Nephron progenitor cell (in vitro differentiated cells): ENCODE measurements at places on chromosomes 6 and 20.
A peak's percentile ranks its signal among the peaks of the same experiment; 100 is the strongest.

DNA sequence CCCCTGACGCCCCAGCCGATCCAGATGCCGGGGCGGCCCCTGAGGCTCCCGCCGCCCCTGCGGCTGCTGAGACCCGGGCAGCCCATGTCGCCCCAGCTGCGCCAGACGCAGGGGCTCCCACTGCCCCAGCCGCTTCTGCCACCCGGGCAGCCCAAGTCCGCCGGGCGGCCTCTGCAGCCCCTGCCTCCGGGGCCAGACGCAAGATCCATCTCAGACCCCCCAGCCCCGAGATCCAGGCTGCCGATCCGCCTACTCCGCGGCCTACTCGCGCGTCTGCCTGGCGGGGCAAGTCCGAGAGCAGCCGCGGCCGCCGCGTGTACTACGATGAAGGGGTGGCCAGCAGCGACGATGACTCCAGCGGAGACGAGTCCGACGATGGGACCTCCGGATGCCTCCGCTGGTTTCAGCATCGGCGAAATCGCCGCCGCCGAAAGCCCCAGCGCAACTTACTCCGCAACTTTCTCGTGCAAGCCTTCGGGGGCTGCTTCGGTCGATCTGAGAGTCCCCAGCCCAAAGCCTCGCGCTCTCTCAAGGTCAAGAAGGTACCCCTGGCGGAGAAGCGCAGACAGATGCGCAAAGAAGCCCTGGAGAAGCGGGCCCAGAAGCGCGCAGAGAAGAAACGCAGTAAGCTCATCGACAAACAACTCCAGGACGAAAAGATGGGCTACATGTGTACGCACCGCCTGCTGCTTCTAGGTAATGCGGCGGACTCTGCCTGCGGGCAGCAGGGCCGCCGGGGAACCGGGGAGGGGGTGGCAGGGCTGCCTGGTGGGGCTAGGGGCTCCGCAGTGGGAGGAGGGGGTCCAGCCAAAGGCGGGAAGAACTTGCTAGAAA, 2.3 kb downstream of the GNAS start:
- H3K4me3 ChIP-seq = peak overlapping the region; percentile 62
- peaks cover 24% of the 10 kb centered on the region for H3K4me1 ChIP-seq
- H3K27ac ChIP-seq = no peak overlapping the region
- no peaks in the 10 kb centered on the region for H3K36me3 ChIP-seq
- H3K27me3 ChIP-seq = peaks cover 88% of the 10 kb centered on the region

GRCh38 chr6:141472162-141472928, 660.4 kb upstream of the GJE1 start:
- H3K4me3 ChIP-seq = no peak overlapping the region
- peaks cover 18% of the 10 kb centered on the region for H3K4me1 ChIP-seq
- peaks cover 4% of the 10 kb centered on the region for H3K36me3 ChIP-seq
- DNase-seq = no peak
- H3K27ac ChIP-seq = no peak overlapping the region

GRCh38 chr6:139161817-139162284, 27.0 kb downstream of the HECA start:
- peaks cover 4% of the 10 kb centered on the region for H3K27me3 ChIP-seq
- H3K4me1 ChIP-seq = peaks cover 31% of the 10 kb centered on the region
- no peak for DNase-seq
- H3K36me3 ChIP-seq = peaks cover 14% of the 10 kb centered on the region
- H3K27ac ChIP-seq = peak overlapping the region; percentile 88

- H3K4me3 ChIP-seq = no peak overlapping the region
- peaks cover 52% of the 10 kb centered on the region for H3K27me3 ChIP-seq
- H3K4me1 ChIP-seq = peaks cover 5% of the 10 kb centered on the region
These were observed 21.7 kb downstream of the CPXM1 start for GRCh38 chr20:2778602-2779321.

GRCh38 chr20:15618912-15619311, 954.3 kb downstream of the KIF16B start:
- no peak overlapping the region for H3K27ac ChIP-seq
- H3K4me3 ChIP-seq = no peak overlapping the region
- no peaks in the 10 kb centered on the region for H3K36me3 ChIP-seq
- H3K4me1 ChIP-seq = peaks cover 14% of the 10 kb centered on the region
- peaks cover 6% of the 10 kb centered on the region for H3K27me3 ChIP-seq
- DNase-seq = no peak

DNA sequence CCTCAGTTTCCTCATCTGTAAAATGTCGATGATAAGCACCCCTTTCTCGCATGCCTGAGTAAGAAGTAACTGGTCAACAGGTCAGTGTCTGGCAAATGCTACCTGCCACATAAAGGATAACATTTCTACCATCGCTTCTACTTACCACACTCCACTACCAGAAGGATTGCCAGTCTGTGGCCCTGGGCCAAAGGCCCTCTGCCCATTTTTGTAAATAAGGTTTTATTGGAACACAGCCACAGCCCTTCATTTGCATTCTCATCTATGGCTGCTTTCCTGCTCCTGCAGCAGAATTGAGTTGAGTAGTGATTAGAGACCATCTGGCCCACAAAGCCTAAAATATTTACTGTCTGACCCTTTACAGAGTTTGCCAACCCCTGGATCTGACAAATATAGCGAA, 121.8 kb downstream of the TOX2 start:
- H3K4me3 ChIP-seq = no peak overlapping the region
- peaks cover 38% of the 10 kb centered on the region for H3K27me3 ChIP-seq
- peaks cover 18% of the 10 kb centered on the region for H3K4me1 ChIP-seq
- H3K36me3 ChIP-seq = no peaks in the 10 kb centered on the region
- no peak for DNase-seq
- H3K27ac ChIP-seq = no peak overlapping the region

DNA sequence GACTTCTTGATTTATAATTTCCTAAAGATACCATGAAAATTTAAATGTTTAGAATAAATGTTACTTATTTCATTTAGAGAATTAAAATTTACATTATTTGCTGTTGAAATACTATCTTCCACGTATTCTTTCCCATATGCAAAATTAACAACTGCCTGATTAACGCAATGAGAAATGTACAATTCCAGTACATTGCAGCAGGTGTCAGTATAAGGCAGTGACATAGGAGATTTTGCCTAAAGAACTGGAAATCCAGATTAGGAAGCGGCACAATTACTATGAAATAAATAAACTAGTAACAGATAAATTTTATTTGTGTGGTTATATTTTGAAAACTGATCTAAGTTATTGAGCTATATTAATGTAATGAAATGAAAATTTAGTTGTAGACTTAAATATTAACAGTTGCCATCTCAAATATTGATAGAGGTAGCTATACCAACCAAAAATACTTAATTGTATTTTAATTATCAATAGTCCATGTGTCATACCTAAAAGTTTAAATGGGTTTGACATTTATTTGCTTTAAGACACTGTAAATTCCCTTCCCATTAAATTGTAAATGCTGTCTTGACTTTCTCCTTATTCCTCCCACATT, 300.2 kb downstream of the UTRN start:
- DNase-seq = no peak
- H3K4me1 ChIP-seq = peaks cover 19% of the 10 kb centered on the region
- no peak overlapping the region for H3K4me3 ChIP-seq
- H3K36me3 ChIP-seq = no peaks in the 10 kb centered on the region
- H3K27me3 ChIP-seq = no peaks in the 10 kb centered on the region

- peaks cover 3% of the 10 kb centered on the region for H3K27me3 ChIP-seq
- H3K4me1 ChIP-seq = no peaks in the 10 kb centered on the region
These were observed 1193.4 kb upstream of the EYS start for GRCh38 chr6:66900133-66901083.

DNA sequence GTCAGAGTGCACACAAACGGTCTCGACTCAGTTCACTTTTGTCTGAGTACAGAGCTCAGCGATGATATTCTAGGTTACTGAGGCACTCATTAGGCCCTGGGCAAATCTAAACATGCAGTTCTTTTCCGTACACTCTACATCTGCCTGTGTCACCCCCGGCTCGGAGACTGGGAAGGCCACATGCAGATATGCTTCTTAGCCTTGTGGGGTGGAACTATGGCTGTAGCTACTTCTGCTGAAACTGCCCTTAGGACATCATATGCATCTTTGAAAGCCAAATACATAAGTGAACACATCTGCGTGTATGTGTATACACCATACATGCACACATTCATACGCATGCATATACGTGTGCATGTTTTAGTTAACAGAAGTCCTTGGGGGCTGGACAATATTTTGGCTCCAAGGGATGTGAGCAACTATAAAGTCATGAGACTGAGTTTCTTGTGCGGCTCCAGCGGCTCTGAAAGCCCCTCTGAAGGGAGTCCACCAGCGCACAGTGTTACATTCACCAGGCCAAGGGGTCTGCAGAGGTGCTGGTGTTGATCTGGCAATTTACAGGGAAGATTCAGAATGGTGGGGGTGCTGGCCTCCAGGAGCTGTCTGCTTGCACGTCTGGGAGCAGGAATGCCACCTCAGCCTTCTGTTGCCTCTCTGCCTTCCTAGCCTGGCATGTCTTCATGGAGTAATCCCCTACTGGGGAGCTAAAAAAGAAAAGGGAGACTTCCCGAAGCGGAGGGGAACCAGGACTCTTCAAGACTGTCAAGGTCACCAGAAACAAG, 31.6 kb downstream of the PSMG4 start:
- peak overlapping the region; percentile 35 for H3K27ac ChIP-seq
- H3K4me1 ChIP-seq = peaks cover 47% of the 10 kb centered on the region
- no peaks in the 10 kb centered on the region for H3K27me3 ChIP-seq
- peaks cover 49% of the 10 kb centered on the region for H3K36me3 ChIP-seq
- no peak for DNase-seq
